ENCODE measurements at places on chromosomes 2 and 18.

- DNase-seq, result peak; percentile 46
Measured at GRCh38 chr2:240556553-240557100, 1.2 kb downstream of the ANKMY1 start.

- DNase-seq, result no peak
Measured at GRCh38 chr2:237222601-237223041, 136.9 kb downstream of the COPS8 start.

DNA sequence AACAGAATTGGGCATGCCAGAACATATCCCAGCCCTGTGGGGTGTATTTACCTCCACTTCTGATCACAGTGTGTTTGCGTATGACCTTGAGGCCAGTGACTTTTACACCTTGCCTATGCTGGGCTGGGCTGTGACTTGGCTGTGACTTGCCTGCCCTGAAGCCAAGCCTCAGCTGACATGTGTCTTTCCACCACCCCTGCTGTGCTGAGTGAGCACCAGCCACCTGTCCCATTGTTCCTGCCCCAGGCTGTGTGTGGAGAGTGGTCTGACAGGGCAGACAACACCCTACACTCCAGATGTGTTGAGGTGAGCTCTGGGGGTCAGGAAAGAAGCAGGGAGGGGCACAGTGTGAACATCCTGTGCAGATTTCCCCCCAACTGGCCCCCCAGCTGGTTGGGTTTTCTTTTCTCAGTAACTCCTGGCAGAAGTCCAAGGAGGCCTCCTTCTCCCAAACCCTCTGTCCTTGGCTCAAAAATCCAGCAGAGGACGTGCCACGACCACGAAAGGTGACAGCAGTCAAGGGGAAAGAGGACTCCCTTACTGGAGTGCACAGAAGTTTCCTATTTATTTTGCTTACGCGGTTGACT lies 5.1 kb upstream of the STEAP3 start:
- DNase-seq, result peak; percentile 88

DNA sequence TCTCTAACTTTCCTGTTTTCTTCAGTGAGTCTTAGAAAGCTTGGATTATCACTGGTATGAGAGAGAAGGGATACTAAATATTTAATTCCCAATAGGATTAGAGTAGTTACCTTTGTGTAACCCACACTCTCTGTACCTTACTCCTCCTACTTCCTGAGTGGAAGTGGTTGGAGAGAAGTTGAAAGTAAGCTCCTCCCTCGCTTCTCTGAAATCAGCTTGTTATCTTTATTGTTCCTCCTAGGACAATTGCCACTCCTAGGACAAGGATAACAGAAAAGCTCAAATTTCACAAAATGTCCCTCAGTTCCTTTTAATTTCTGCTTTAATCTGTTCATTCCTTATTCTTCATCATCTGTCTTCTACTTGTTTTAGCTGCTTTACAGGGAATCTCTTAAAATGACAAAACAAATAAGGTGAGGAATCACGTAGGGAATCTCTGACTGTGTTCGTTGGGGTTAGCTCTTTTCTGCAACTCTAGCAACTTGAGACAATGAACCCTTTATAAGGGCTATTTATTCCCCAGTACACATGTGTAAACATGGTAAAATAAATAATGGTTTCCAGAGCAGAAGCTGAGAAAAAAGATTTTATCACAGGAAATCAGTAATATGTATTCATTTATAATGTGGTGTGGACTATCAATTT lies 8.6 kb downstream of the ITPRID2 start:
- DNase-seq, result no peak

DNA sequence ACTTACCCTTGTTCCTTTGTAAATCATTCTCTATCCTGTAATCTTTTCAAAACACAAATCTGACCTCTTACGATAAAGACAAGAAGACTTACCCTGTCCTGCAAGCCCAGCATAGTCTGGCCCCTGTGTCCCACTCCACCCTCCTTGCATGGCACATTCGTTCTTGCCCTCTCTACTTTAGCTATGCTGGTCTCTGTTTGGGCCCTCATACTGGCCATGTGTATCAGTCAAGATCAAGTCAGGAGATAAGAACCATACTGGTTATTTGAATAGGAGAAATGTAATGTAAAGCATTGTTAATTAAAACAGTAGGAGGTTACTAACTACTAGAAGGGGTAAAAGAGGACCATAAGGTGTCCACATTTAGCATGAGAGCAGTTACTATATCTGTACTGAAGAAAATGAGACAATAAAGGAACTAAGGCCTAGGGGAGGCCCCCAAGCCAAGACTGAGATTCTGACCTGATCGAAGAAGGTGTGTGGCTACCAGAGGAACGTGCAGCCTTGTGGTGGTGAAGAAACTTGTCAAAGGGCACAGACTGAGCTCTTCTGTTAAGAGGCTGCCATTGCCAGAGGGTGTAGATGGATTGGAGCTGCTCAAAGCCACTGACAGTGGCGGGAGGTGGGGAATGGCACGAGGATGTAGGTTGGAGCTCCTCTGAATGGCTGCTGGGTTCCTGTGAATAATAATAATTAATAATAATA lies 80.8 kb downstream of the KCTD18 start:
- DNase-seq, result no peak

DNA sequence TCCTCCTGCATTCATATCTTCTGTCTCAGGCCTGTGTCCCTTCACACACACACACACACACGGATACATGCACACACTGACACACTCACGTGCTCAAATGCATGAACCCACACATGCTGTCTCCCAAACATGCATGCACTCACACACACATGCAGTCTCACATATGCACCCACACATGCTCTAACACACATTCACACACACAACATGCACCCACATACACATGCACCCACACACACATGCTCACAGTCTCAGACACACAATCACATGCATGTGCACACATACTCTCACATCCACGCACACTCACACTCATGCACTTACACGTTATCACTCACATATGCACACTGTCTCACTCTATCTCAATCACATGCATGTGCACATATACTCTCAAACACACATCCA lies 1.9 kb upstream of the CD226 start:
- DNase-seq, result no peak

DNA sequence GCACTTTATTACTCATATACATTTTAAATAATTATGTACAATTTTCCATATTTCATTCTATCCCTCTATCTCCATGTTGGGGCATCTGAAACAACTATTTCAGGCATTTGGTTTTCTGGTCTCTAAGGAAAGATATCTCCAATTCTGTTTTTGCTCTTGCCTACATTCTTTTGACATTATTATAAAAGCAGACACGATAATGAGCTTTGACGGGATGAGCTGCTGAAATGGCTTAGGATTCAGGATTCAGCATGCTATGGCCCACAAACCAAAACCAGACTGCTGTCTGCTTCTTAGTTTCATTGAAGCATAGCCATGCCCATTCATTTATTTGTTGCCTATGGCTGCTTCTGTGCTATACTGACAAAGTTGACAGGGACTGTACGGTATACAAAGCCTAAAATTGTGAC lies 42.7 kb upstream of the GLS start:
- peak; percentile 57 for DNase-seq

- no peak for DNase-seq
Measured at GRCh38 chr2:194725169-194725568, 931.9 kb upstream of the SLC39A10 start.

DNA sequence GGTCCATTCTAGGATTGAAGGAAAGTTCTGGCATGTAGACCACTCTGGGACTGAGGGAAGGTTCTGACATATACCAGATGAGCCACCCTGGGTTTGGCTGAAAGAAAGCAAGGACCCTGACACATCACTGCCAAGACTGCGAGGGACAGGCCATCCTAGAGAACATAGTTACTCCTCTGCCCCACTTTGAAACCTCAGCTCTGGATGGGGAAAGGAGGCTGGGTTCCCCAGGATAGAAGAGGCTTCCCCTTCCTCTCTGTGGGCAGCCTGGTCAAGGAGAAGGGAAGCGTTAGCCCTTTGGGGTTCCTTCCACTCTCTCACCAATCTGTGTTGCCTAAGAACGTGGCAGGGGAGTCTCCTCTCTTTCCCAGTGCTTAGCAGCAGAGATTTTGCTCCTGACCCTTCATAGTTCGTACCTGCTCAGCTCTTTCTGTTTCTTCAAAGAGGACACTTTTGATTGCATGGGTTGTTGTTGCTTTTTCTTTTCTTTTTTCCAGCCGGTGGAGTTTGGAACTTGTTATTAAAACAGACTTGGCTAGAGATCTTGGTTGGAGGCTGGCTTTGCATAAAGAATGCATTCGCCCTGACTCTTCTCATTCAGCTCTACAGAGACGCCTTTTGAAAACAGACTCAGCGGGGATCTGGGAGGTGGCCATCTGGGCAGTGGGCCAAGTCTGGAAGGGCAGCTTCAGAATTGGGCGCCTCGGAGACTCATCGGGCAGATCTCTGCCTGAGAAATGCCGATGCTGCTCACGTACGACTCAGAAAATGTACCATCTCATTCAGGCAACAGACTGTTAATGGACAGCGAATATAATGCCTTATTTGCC lies 166.1 kb downstream of the CLIP4 start:
- peak; percentile 9 for DNase-seq

DNA sequence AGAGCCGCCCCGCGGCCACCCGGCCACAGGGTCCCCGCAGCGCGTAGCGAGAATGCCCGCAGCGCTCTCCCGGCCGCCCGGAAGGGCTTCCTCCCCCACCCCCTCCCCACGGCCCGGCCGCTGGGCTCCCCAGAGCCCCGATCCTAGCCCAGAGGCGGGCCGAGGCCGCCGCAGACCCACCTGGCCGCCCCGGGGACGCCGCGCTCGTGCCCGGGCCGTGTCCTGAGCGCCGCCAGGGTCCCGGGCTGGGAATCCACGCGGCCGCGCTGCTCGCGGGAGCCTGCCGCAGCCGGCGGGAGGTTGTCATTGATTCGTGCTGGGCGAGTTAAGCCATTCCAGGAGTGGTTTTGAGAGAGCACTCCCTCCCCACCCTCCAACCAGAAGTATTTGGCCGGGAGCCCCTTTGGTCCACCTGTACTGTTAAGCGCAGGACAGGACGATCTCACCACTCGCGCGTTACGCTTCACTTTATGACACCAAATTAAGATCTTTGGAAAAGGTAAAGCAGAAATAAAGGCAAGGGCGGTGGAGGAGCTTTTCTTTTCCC lies 206.4 kb upstream of the SMAD2 start:
- DNase-seq, result no peak

DNA sequence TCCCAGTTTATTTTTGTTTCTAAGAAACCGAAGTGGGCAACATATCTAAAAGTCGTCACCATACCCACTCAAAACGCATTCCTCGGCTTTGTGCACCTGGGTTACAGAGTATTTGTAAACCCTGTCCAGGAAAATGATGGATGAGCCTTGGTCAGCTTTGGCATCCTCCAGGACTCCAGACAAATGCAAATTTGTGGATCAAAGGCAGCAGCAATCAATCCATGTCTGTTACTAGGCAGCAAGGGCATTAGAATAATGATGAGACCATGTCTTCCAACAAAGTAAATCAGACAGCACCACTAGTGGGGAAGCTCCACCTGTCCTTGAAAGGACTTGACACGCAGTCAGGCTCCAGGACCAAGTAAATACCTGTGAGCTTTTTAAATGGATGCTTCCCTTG lies 672.6 kb upstream of the GYPC start:
- peak; percentile 24 for DNase-seq

DNA sequence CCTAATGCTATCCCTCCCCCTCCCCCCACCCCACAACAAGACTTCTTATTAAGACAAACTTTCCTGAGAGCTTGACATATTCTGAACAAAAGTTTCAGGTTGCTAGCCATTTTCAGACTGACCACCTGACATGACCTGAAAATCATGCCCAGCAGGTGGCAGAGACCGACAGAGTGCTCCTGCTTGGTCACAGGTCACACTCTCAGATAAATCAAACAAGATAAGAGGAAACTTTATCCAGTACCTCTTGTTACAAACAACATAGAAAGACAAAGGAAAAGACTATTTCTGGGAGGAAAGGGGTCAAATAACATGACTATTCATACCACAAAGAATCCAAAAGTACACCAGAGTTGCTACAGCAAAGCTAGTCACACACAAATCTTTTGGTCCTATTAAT lies 107.4 kb downstream of the TMEM200C start:
- no peak for DNase-seq

GRCh38 chr2:240919786-240920782 lies 13.9 kb downstream of the CROCC2 start:
- DNase-seq, result no peak

DNA sequence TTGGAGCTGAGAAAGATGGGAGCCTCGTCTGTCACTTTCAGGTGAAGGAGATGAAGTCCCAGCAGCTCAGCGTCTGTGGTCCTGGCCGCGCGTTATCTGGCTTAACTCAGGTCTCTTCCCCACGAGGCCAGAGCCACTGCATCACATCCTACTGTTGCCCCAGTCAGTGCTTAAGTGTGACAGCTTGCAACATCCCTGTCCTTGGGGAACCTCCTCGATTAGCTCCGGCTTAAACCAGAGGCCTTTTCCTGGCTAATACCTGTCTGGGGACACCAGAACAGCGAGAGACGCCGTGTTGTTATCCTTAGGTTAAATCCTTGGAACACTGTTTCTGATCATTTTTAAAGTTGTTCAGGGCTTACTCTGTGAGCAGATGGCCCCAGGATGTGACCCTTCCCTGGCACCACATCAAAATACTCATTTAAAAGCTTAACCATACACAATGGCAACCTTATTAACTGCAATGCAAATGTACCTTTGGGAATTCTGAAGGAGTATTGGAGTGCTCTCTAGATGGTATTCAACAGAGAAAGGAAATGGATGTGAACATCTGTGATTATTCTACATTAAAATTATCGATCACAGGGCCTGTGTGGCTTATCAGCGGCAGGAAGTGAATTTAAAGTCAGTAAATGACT lies 61.2 kb upstream of the SPP2 start:
- DNase-seq, result peak; percentile 99

DNA sequence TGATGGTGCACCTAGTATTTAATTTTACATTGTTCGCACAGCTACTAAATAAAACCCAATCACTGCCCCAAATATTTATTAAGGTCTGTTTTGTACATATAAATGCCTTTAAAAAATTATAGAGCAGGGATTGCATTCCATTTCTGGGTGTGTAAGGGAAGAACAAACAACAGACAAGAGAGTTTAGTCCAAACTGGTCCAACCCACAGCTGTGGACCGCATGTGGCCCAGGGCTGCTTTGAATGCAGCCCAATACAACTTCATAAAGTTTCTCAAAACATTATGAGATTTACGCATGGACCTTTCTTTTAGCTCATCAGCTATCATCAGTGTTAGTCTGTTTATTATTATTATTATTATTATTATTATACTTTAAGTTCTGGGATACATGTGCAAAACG lies 114.8 kb upstream of the LRATD1 start:
- DNase-seq, result no peak

- peak; percentile 31 for DNase-seq
Measured at GRCh38 chr2:203893401-203893800, 25.8 kb downstream of the CTLA4 start.

DNA sequence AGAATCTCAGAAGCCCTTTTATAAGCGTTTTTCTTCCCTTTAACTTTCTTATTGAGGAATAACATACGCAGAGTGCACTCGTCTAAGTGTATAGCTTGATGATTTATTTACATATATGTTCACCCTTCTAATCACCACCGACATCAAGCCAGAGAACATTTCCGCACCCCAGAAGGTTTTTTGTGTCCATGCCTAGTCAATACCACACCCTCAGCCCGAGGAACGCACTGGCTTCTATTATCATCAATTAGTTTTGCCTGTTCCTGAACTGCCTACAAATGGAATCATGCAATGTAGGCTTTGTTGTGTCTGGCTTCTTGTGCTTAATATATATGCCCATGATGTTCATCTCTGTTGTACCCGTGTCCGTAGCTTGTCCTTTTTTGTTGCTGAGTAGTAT lies 27.7 kb downstream of the SDC1 start:
- no peak for DNase-seq

Measured in NCI-H82 (cell line).